ENCODE measurements at places on chromosomes 13 and 19.

- no peak for DNase-seq
These were observed 14.7 kb downstream of the UBAC2 start for GRCh38 chr13:99215184-99215830.

DNA sequence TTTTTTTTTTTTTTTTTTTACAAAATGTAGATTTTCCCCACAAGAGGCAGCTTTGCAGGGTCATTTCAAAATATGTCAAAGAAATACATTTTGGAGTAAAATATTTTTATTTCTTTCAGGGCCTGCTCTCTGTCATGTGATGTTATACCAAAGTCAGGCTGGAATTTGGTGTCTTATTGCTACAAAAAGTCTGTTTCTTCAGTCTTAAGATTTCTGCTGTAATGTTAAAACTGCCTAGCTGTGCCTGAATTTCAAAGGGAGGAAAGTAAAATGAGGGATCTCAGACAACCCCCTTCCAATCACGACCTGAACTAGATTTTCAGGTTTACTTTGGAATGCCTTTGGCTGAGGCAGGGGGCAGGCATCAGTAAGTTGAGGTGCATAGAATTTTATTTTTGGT lies 12.8 kb upstream of the GTF2F2 start:
- DNase-seq = no peak

DNA sequence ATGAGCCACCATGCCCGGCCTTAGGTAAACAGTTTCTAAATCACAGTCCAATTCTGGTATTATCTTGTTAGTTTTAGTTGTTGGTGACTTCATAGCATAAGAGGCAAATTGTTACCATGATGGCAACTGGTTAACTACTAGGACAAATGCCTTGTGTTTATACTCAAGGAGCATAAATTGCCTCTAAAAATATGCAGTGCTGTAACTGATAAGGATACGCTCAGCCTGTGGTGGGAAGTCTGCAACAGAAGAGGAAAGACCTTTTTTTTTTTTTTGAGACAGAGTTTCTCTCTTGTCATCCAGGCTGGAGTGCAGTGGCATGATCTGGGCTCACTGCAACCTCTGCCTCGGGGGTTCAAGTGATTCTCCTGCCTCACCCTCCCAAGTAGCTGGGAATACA lies 311.9 kb upstream of the ARGLU1 start:
- DNase-seq = no peak

GRCh38 chr13:50760751-50761150 lies 82.7 kb downstream of the DLEU7 start:
- no peak for DNase-seq

- DNase-seq = no peak
These were observed 19.0 kb downstream of the MAN2B1 start for GRCh38 chr19:12647490-12648071.

DNA sequence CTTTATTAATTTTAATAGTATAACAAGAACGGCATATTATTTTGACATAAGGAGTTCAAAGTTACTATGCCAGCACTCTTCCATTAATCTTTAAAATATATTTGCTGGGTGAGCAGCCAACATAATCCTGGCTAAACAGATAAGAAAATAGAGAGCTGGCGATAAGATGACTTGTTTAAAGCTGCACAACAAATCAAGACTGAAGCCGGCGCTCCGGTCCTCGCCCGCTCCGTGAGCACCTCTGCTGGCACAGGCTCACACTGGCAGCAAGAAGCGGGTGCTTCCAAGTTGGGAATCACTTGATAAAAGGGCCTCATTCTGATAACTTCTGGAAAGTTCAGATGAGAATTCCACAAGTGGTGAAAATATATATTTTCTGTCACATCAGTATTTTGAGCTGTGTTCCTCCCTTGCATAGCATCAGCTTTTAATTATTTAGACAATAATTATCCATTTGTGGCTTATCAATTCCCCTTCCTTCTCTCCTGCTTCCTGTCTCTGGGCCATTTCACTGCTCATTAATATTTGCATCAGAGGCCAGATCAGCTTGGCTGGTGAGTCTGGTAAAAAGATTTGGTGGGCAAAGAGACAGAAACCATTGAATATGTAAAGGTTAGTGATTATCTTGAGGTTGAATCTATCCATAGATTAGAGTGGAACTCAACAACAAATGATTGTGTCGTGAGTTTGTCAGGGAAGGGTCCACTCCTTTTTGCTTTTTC lies 205.3 kb downstream of the MZT1 start:
- no peak for DNase-seq

- DNase-seq = no peak
These were observed 104.9 kb downstream of the CACNA1A start for GRCh38 chr19:13401388-13401787.

DNA sequence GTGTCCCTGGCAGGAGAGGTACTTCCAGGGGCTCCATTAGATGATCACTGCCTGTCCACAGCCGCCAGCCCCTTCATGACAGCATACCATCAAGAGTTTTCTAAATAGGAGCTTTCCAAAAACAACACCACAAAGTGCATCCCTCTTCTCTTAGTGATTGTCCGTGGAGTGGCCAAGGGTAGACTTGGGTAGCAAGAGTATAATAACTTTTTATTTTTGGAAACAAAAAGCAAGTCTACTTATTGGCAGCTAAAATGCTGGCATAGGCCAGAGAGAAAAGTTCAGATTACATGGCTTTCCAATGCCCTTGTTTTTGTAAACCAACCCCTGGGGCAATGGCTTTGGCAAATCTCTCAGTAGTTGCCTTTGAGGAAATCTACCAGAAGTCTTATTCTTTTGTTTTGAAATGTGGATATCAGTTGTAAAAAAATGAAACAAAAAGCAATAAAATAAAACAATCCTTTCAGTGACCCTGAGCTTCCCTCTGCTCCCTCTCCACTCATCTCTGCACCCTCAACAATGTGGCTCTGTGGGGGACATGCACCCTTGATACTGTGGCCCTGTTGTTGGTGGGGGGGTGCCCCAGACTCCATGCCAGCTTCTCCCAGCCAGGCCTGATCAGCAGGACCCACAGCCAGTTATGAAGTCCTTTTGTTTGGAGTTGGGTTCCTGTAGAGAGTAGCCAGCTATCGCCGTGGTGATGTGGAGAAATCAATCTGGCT lies 294.1 kb downstream of the DLEU7 start:
- no peak for DNase-seq

DNA sequence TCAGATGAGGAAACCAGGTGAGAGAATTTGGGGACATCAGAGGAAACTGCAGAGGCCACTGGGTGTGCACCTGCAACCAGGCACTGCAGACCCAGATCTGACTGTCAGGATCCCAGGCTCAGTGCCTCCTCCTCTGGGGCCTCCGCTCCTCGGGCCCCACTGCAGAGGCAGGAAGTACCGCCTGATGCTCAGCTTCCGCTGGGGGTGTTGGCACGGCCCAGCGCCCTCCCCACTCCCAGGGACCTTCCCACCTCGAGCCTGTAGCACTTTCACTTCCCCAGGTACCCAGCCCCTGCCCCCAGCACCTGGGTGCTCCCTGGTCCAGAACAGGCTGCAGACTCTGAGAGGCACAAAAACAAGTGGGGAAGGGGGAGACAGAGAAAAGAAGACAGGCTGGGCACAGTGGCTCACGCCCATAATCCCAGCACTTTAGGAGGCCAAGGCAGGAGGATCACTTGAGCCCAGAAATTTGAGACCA lies 1.4 kb upstream of the CD37 start:
- no peak for DNase-seq

DNA sequence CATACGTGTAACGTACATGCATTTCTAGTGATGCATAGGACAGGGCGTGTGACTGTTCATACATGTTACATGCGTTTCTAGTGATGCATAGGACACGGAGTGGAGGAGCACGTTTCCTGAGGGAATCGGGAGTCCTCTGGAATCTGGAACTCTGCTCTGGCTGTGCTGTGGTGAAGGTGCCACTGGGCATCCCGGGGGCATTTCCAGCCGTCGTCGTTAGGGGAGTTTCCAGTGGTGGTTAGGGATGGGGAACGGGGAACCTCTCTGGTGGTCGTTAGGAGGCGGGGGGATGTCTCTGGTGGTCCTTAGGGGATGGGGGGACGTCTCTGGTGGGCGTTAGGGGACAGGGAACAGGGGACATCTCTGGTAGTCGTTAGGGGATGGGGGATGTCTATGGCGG lies 209.6 kb upstream of the SOX1 start:
- DNase-seq = no peak

DNA sequence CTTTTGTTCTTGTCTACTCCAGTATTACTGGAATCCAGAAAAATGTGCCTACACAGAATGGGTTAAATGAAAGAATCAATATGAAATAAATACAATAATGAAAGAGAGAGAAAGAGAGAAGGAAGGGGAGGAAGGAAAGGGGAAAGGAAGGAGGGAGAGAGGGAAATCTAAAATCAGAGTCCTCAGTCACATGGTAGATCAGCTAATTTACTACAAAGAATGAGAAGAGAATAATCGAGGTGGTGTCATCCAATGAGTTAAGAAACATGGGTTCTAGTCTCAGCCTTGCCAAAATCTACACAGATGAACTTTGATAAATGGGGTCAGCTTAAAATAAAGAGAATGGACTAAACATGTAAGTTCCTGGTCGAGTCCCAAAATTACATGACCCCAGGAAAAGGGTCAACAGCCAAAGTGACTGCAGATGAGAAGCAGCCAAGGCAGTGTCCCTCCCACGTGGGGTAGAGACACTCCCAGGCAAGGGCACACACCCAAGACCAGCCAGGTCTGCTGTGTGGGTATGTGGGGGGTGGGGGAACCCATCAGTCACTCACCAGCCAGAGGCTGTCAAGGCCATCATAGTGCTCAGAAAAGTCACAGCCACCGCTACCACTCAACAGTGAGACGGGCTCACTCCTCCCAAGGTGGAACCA lies 103.6 kb downstream of the STK24 start:
- no peak for DNase-seq

DNA sequence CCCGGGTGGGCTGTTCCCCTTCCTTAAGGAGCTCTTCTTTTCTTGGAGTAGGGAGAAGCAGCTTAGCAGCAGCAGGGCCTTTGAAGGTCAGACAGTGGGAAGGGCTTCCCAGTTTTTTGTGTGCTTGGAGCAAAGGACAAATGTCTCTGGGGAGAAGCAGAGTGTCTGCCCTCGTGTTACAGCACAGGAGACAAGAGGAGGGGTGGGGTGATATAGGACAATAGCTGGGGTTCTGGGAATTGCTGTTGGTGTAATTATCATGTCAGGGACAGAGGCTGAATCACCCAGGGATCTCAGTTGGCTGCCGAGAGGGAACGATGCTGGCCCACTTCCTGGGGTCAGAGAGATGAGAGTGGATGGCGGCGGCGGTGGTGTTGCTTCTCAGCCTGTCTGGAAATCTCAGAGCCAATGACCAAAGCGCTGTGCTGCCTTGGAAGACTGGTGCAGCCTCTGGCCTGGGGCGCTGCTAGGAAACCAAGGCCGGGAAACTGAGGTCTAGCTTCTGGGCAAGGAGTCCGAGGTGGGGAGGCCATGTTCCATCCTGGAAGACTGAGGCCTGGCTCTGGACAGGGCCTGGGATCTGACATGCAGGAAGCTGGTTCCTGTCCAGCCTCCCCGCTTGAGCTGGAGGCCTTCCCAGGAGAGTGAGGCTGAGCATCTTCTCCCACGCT lies 1.2 kb downstream of the INAFM1 start:
- no peak for DNase-seq

DNA sequence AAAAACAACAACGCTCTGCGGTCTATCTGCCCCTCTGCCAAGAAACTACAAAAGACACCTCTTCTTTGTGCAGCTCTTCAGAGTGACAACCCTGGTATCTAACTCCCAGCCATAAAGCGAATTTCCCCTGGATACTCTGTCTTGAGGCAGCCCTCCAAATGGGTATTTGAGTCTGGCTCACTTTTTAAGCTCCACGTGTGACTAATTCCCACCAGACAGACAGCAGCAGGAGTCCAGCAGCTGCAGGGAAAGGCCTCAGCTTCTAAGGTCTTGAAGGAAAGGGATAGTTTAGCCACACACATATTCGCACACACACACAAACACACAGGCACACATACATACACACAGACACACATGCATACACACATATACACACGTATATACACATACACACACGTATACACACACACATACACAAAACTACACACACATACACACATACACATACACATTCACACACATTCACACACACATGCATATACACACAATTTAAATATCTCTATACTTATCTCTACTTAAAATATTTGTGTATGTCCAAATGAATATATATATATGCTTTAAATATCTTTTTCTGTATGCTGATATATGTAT lies 188.8 kb downstream of the TSHZ3 start:
- no peak for DNase-seq

GRCh38 chr19:51372649-51373504 lies at the start of gene NKG7:
Gene NKG7 (minus strand): TSS chr19:51372654. CDS start chr19:51372535, 119 bp downstream.
- DNase-seq = no peak

DNA sequence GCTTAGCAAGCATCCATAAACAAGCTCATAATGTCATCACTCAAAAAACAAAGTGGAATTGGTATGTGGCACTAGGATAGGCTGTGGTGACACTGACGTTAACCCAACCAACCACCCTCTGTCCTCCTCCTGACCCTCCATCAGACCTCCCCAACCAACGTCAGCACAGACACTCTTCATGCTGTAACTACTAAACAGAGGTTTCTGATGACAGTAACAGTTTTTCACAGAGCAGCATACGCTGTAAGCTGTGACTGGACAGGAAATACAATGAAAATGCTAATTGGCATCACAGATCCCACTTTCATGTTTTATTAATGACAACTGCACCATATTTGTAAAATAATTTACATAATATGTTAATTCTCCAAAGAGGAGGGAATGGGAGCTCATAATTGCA lies 238.0 kb downstream of the IRS2 start:
- no peak for DNase-seq

GRCh38 chr13:112651750-112652511 lies 37.9 kb upstream of the ATP11A start:
- DNase-seq = no peak

DNA sequence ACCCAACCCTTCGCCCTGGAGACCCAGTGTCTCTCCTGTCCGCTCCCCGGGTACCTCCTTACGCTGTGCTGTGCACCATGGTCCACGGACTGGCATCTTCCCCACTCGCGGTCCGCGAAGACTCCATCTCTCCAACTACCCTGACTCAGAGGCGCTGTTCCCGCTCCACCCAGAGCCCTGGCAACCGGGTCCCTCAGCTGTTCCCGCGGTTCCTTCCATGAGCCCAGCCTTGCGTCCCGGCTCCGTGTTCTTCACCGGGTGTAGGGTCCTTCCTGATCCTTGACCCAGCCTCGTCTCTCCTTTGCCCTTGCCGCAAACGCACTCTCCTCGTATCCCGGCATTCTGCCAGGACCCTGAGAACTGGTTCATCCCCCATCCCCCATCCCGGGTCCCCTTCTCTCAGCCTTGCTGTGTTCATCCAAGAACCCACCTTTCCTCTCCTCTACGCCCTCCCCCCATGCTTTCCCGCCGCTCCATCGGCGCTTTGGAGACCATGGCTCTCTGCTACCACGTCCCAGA lies 664 bp downstream of the ICAM5 start:
- no peak for DNase-seq

- no peak for DNase-seq
These were observed 18.5 kb upstream of the POP4 start for GRCh38 chr19:29587518-29587986.

- no peak for DNase-seq
These were observed at the start of gene SULT2B1 for GRCh38 chr19:48551437-48552302. Gene SULT2B1 (plus strand): TSS chr19:48552172. CDS start chr19:48552253, 81 bp downstream.

DNA sequence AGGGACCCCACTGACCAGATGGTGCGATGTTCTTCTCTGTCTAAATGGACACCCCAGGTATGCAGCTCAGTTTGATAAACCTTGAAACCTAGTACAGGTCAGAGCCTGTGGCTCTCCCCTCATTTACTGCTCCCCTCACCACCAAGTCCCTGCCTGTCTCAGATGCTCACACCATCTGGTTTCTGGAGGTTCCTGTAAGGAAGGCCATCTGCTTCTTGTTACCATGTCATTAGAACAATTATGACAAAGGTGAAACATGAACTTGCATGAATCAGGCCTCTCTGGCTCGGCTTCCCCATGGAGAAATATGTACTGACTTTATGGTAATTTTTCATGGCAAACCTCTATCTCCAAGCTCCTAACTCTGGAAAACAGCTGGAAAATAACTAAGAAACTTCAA lies 965.7 kb downstream of the UQCRFS1 start:
- DNase-seq = no peak
